ENCODE measurements at places on chromosomes 4 and X.

DNA sequence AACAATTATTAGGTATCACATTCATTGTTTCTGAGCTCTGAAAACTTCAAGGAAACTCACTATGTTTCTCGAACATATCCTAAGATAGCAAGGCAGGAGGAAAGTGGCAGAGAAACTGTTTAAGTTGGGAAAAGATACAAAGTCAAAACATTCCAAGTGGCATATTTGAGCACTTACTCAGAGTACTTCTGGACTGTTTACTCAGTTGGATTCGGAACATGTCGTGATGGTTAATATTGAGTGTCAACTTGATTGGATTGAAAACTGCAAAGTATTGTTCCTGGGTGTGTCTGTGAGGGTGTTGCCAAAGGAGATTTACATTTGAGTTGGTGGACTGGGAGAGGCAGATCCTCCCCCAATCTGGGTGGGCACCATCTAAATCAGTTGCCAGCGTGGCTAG, 298.3 kb downstream of the IL1RAPL2 start:
- DNase-seq = no peak

DNA sequence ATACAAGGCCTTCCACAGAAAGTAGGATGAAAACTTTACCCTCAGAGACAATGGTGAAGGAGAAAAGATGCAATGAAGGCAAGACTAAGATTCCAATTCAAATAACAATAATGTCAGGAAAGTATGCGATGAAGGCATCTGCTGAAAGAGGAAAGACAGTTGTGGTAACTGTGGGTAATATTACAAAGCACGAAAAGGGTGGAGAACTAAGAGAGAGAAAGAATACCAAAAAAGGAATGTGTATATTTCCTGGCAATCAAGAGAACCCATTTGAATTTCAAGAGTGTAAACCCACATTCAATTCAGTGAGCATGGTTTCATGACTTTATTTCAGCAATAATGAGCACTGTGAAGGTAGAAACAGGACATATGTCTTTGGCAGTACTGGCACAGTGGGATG, 225.5 kb downstream of the PALLD start:
- no peak for DNase-seq

GRCh38 chr4:177293208-177294033, 16.3 kb upstream of the NEIL3 start:
- DNase-seq = no peak

- DNase-seq = no peak
Measured at GRCh38 chrX:42414057-42414456, 363.9 kb downstream of the PPP1R2C start.

- DNase-seq = no peak
Measured at GRCh38 chr4:1604181-1604705, 79.9 kb downstream of the FAM53A start.

- no peak for DNase-seq
Measured at GRCh38 chr4:26141051-26141721, 179.6 kb upstream of the RBPJ start.

- no peak for DNase-seq
Measured at GRCh38 chr4:28973587-28974350, 1746.4 kb upstream of the PCDH7 start.

DNA sequence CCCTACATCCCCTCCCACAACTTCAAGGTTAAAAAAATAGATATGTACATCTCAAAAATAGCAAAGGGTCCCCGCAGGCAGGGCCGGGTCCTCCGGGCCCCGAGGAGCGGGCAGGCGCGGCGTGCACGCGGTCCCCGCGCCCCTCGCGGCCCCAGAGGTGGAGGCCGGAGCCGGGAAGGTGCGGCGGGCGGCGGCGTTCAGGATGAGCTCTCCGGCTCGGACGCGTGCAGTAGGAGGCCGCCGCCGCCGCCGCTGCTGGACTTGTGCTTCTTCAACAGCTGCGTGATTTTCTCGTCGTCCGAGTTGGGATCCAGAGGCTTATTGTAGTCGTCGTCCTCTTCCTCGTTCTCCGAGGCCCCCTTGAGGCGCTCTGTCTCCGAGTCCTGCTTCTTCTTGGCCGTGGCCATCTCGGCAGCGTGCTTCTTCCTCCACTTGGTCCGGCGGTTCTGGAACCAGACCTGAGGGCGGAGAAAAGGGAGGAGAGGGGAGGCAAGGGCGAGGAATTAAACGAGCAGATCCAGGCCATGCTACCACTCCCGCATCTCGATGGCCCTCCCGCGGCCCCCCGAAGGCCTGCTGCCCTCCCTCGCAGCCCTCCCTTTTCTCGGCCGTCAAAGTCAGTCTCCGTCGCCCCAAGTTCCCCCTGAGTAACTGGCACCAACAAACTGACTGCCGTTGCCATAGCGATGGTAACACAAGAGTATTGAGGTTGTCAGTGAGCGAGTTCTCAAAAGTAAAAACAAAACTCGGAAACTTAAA, 5.8 kb downstream of the NKX6-1 start:
- no peak for DNase-seq

DNA sequence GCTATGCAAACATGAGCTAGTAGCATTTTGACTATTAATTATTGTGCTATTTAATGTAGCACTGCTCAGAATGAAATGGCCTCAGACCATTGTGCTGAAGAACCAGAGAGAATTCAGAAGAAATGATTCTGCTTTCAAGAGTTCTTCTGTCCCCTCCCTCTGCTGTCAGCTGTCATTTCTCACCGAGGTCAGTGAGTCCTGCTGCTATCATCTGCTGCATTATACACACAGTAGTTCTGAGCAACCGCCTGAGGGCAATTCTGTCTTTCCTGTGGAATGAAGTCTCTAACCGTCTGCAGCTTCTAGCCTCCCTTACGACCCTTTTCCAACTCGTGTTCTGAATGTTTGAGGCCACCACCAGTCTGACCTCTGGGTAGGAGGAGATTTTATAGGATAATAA, 249.4 kb downstream of the HNRNPD start:
- no peak for DNase-seq

- no peak for DNase-seq
Measured at GRCh38 chr4:162938738-162939485, 227.8 kb downstream of the NAF1 start.

DNA sequence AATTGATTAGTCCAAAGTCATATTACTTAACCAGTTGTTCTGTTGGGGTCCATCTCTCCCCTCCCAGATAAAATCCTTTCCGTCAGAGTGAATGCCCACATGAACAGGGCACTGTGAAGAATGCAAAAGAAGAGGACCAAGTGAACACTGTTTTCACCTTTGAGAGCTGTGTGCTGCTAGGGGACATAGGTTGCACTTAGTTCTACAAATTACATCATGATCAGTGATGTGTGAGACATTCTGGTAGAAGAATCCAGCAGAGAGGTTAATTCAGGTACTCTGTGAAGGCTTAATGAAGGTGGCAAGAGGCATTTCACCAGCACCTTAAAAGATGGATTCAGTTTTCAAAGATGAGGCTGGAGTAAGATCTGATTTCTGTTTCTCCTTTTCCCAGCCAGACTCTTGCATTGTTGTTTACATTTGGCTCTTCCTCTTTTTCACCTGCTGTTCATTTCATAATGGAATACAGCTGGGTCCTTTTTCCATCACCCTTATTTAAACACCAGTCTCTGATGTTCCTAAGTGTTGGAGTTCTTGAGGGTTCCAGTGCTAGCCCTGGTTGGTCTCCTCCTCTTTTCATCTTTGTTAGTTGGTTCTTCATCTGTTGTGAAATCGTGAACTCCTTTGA, 10.9 kb downstream of the GAB1 start:
- no peak for DNase-seq

GRCh38 chrX:8741981-8742380, 10.0 kb upstream of the ANOS1 start:
- DNase-seq = no peak

- DNase-seq = peak; percentile 52
Measured at GRCh38 chr4:24690436-24690835, 104.9 kb upstream of the SOD3 start.

All from AG09319 (cell line).